ENCODE measurements at places on chromosomes 3 and 15. TPM values are rescaled to one million over a fixed set of nuclear protein-coding genes. Genes with fewer than 3 reads are reported as not detected.
A peak's percentile ranks its signal among the peaks of the same experiment; 100 is the strongest.

Gene CTXND1
- polyA plus RNA-seq = 1.1 TPM

DNA sequence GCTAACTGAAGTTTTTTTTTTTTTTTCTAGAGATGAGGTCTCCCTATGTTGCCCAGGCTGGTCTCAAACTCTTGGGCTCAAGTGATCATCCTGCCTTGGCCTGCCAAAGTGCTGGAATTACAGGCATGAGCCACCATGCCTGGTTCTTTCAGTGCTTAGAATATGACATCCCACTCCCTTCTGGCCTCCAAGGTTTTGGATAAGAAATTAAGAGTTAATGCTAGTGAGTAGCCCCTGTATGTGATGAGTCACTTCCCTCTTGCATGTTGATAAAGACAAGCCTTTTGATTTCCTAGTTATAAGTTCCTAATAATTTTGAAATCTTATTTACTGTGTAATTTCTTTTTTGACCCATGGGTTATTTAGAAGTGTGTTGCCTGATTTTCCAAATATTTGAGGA, 35.7 kb upstream of the DNAJC19 start:
- DNase-seq = no peak

GRCh38 chr3:52322466-52322865, 6.3 kb downstream of the DNAH1 start:
- DNase-seq = peak; percentile 22

DNA sequence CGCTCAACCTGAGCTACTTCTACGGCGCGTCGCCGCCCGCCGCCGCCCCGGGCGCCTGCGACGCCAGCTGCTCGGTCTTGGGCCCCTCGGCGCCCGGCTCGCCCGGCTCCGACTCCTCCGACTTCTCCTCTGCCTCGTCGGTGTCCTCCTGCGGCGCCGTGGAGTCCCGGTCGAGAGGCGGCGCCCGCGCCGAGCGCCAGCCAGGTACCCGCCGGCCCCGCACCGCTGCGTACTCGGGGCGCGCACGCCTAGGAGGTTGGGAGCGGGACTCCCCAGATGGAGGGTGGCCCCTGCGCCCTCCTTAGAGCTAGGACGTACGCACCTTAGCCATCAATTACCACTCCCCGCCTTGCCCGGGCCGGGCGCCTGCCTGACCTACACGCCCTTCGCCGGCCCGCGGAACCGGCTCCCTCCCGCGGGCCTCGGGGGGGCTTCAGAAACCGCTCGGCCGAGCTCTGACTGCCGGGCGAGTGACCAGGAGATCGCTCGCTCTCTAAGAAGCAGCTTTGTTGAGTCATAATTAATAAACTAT, 466 bp downstream of the NFKBIZ start:
- peak; percentile 56 for DNase-seq

GRCh38 chr3:98563661-98564281, 29.6 kb downstream of the CPOX start:
- no peak for DNase-seq

- DNase-seq = no peak
Measured at GRCh38 chr3:10234526-10235230, 13.6 kb upstream of the TATDN2 start.
